ENCODE measurements at places on chromosomes 3 and 15.

GRCh38 chr15:45425135-45425534 is 46.8 kb upstream of the GATM start:
- DNase-seq = no peak

DNA sequence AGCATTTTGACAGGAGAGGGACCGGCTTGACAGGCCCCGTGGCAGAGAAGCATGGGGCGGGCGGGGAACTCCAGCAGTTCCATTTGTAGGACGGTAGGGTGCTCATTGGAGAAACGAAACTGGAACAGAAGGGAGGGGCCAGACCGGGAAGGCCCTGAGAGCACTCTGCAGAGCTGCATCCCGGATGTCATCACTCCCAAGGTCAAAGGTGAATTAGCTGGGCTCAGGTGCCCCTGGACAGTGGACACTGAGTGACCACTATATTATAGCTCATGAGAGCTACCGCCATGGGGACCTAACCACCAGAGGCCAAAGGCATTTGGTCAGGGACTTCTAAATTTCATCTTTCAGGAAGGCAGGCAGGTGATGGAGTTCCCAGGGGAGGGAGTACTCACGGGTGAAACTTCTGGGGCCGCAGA is 7.3 kb downstream of the CSRNP1 start:
- DNase-seq = no peak

GRCh38 chr15:51681303-51681963 is at the start of gene SCG3:
Gene SCG3 (plus strand): TSS chr15:51681503. CDS start chr15:51681756, 253 bp downstream.
- peak; percentile 7 for DNase-seq

DNA sequence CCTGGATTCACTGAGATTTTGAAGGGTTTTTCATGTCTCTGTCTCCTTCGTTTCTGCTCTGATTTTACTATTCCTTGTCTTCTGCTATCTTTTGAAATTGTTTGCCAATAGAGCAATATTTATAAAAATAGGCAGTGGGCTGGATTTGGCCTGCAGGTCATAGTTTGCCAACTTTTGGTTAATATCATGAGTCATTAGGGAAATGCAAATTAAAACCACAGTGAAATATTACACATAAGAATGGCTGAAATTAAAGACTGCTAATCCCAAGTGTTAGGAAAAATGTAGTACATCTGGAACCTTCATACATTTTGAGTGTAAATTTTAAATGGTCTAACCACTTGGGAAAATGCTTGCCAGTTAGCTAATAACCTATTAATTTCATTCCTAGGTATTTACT is 56.3 kb downstream of the ABI3BP start:
- no peak for DNase-seq

All from brain pericyte (primary cell).